ENCODE measurements at places on chromosomes 13 and 19.

GRCh38 chr19:2197270-2197669, 33.5 kb downstream of the DOT1L start:
- no peak for DNase-seq

DNA sequence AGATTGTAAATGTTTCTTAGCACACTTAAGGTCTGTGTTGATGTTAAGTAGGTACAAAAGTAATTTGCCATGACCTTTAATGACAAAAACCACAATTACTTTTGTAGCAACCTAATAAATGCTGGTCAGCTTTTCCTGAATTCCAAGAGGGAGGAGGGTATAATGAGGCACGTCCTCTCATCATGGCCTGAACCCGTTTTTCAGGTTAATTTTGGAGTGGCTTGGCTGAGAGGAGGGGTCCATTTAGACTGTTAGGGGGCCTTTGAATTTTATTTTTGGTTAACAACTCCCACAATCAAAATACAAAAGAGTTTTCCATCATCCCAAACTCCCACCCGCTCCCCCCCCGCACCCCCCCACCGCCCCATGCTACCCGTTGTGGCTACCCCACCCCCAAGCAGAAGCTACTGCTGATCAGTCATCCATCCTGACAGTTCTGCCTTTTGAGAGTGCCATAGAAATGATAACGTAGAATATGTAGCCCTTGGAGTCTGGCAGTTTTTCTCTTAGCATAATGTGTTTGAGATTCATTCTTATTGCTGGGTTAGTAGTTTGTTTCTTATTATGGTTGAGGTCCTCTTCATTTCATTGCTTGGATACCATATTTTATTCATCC, 14.4 kb upstream of the PLEKHF1 start:
- no peak for DNase-seq

DNA sequence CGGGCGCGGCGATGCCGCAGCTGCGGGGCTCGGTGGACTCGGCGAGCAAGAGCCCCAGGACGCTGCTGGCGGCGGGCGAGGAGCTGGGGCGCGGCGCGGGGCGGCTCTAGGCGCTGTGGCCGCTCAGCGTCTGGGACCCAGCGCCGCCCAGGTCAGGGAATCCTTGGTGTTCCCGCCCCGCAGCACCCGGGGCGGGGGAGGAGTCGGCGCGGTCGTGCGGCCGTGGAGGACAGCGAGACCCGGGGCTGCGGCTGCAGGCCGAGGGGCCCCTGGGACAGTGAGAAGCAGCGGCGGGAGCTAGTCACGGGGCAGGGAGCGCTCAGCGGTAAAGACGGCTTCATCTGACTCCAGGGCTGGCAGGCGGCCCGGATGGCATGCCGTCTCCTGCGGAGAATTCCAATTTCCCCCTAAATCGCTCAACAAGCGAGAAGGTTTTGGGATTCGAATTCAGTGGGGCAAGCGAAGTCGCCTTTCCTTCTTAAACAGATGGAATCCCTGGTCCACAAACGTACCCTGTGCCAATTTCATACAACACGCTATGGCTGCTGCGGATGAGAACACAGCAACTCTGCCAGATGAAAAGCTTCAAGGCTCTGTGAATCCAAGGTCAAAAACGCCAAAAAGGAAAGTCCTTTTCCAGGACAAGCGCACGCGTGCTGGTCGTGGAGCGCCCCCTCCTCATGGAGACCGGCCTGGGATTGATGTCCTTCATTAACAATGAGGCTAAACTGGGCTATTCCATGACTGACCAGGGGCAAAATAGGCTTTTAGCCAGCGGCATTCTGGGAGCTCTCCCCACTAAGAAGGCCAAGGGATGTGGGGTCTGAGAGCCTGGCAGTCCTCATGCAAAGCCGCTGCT, 4.2 kb upstream of the ZSCAN4 start:
- no peak for DNase-seq

- no peak for DNase-seq
These were observed 472.2 kb downstream of the TDRD3 start for GRCh38 chr13:60869225-60869624.

Measured in NCI-H1048 (cell line).